ENCODE measurements at places on chromosomes 11 and 22. TPM values are rescaled to one million over a fixed set of nuclear protein-coding genes. Genes with fewer than 3 reads are reported as not detected.

The OR4A16 gene
- not detected for total RNA-seq

DNA sequence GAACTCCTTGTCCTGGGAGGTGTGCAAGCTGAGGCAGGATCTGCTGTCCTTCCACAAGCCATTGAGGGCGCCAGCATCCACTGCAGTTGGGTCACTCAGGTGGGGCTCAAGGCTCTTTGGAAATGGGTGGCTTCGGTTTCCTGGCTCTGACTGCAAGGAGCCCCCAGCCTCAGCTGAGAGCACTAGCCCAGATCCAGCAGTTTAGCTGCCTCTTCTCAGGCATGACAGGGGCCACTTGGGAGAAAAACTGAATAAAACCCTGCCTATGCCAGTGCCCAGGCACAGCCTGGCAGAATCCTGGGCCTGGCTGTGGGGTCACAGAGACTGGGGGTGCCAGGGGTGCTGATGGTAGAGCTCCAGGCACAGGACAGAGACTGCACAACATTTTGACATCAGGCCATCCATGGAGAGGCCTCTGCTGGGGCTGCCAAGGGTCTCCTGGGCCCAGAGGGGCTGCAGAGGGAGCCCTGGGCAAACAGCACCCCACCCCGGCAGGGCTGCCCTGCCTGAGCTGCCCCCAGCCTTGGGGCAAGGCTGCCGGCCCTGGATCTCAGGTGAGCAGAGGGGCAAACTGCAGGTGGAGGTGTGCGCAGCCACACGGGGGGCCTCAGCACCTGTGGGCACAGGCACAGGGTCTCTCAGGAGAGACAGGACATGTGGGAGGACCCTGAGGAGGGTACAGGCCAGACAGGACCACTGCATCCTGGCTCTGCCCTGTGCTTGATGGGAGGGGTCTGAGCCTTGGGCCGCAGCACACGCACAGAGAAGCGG is 28.3 kb downstream of the RTN4R start:
- no peaks in the 10 kb centered on the region for H3K36me3 ChIP-seq
- H3K27me3 ChIP-seq, result no peaks in the 10 kb centered on the region
- H3K4me3 ChIP-seq, result no peak overlapping the region
- no peak for DNase-seq

DNA sequence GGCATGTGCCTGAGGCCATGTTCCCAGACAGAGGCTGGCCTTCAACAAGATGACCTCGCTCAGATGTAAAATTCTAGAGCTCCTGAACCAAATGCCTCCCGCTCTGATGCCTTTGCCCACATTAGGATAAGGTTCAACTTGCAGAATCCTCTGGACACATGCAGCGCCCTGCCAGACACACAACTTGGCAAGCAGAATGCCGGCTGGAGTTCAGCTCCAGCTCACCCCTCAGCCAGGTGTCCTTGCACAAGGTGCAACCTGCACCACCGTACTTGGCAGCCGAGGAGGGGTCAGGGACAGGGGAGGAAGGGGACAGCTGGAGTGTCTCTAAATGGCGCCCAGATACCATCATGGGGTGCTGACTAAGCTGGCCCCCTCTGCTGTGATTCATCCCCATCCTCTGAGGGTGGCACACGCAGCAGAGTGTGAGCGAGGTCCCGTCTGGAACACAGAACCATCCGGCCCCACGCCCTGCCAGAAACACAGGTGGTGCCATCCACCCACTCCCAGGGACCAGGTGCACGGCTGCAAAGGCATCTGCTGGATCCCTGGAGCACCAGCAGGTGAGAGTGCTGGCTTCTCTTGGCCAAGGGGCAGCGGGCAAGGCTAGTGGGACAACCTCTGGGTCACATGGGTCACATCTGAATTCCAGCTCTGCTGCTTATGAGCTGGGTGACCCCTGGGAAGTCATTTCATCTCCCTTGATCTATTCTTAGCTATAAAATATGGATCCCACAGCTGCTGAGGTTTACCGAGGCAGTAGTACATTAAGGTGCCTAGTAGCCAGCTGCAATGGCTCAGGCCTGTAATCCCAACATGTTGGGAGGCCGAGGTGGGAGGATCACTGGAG is 12.8 kb downstream of the ZMAT5 start:
- no peaks in the 10 kb centered on the region for H3K27me3 ChIP-seq
- no peaks in the 10 kb centered on the region for H3K36me3 ChIP-seq
- no peak overlapping the region for H3K27ac ChIP-seq
- H3K4me3 ChIP-seq, result no peak overlapping the region
- no peak for DNase-seq

DNA sequence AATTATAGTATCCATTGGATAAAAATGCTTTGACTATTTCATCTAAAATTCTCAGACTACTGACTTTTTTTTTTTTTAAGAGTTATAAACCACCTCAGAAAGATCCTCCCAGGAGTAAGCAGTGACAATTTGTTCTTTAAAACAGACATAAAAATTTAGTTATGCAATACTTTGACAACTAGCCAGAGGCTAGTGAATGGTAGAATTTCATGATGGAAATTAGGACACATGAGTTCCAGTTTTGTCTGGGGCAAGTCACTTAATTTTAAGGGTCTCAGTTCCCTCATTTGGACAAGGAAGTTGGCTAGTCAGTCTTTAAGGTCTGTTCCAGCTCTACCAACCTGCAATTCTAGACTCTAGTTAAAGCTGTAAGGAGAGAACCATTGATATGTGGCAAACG is 2.9 kb downstream of the IL18 start:
- no peaks in the 10 kb centered on the region for H3K27me3 ChIP-seq
- H3K27ac ChIP-seq, result no peak overlapping the region
- H3K36me3 ChIP-seq, result no peaks in the 10 kb centered on the region
- H3K4me1 ChIP-seq, result no peaks in the 10 kb centered on the region
- no peak for DNase-seq
- no peak overlapping the region for H3K4me3 ChIP-seq

GRCh38 chr11:124889191-124890091 is 8.2 kb downstream of the ROBO4 start:
- H3K27ac ChIP-seq, result no peak overlapping the region
- H3K4me1 ChIP-seq, result no peaks in the 10 kb centered on the region
- peaks cover 2% of the 10 kb centered on the region for H3K27me3 ChIP-seq
- DNase-seq, result no peak
- H3K36me3 ChIP-seq, result no peaks in the 10 kb centered on the region
- H3K4me3 ChIP-seq, result no peak overlapping the region
